ENCODE measurements at places on chromosomes 6 and 20.

DNA sequence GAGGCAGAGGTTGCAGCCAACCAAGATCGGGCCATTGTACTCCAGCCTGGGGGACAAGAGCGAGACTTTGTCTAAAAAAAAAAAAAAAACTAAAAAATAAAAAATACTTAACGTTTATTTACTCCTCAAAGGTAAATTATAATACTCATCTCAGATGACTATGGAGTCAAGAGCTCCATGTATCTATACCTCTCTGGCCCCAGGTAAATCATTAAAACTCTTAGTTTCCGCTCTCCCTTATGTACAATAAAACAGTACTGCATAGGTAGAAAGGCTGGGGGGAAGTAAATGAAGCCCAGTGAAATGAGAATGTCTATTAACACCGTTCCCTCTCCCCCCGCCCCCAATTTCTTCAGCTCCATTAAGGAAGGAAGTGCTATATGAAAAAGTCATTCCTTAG is 1.2 kb downstream of the SRSF12 start:
- no peak for DNase-seq

GRCh38 chr20:59512651-59513050 is 91.7 kb upstream of the PHACTR3 start:
- no peak for DNase-seq

DNA sequence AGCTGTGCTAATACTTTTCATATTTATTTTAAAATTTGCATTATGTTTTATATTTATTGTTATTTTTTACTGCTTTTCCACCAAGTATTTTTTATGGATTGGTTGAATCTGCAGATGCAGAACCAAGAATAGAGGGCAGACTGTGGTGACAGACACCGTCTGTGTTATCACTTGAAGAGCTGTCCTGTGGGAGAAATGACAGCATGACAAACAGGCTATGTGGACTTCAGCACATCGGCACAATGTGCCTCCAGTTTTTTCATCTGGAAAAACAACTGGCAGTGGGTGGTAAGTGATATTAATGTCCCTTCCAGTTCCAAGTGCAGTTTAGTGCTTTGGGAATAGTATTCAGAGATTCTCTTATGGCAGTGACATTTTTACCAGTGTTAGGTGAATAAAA is 492.9 kb downstream of the PRKN start:
- DNase-seq, result no peak

DNA sequence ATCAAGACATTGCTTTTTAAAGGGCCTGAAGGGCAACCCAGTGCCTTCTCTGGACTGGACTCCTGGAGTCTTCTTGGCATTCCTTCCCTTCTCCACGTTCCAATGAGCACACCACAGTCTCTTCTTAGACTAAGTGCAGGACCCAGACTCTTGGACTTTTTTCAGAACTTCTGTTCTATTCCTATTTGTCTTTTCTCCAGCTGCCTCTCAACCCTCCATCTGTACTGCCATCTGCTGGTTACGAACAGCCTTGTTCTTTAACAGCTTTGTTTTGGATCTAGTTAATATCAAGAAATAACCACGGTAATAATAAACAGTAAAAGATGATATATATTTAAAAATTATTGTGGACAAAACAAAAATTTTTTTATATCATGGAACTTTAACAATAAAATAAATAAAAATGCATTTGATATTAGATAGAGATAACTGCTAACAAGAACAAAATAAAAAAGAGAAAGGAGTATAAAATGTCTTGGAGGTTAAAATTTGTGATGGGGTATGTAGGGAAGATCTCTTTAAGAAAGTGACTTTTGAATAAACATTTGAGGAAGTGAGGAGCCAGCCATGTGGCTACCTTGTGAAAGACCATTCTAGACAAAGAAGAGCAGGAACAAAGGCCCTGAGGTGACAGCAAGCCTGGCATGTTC is 105.1 kb upstream of the HCRTR2 start:
- peak; percentile 24 for DNase-seq

GRCh38 chr6:89353702-89354392 is 1.3 kb upstream of the UBE2J1 start:
- DNase-seq, result no peak

GRCh38 chr6:145044641-145045246 is 690.6 kb downstream of the EPM2A start:
- DNase-seq, result no peak

DNA sequence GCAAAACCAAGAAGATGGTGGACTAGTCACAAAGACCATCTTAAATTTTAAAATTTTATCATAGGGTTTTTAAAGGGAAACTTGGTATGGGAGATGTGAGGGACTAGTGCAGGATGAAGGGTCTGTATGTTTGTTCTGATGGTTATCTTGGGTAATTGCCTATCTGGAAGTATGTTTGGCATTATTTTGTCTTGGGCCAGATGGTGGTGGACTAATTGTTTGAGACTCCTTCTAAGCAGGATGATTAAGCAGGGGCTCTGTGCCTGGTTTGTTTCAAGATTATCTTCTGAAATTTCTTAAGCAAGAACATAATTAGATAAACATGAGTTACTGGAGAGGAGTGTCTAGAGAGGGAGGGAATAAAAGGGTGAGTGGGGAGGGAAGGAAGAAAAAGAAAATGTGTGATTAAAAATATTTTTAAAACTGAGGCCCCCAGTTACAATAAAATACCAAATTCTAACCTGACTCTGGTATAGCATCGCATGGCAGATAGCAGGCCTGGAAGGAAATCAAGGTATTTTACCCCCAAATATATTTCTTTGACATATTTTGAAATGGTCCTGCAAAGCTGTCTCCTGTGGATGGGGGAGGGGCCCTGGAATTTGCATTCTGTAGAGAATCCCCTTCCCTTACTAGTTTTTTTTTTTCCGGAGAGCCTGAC is 49.9 kb upstream of the FAM184A start:
- DNase-seq, result no peak

GRCh38 chr20:62364911-62365736 is 2.0 kb downstream of the LAMA5 start:
- DNase-seq, result no peak

DNA sequence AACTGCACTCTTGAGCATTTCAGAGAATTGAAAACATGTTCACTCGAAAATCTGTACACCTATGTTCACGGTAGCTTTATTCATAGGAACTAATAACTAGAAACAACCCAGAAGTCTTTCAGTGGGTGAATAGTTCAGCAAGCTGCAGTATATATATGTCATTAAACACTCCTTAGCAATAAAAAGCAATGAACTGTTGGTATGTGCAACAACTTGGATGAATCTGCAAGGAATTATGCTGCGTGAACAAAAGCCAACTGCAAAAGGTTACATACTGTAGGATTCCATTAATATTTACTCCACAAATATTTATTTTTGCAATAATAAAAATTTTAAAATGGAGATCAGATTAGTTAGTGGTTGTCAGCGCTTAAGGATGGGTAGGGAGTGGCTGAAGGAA is 22.1 kb upstream of the FKBP1A start:
- DNase-seq, result no peak

DNA sequence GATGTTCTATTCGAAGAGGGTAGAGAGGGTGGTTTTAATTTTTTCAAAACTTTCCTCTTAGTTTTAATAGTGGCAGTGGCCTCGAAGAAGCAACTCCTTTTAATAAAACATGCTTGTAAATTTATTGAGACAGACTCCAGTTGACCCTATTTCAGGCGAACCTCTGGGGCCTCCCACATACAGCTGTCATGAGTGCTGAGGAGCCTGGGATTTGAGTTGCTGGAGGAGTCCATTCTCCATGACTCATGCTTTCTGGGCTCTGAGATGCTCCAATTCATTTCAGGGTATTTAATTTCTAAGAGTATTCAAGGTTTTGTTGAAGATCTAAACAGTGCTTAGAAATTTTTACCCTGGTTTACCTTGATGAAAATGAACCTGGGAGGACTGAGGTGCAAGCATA is 580.4 kb downstream of the CBLN4 start:
- DNase-seq, result no peak

- no peak for DNase-seq
Measured at GRCh38 chr6:14876778-14877613, 368.9 kb upstream of the JARID2 start.

GRCh38 chr6:118207947-118208346 is 300.9 kb downstream of the SLC35F1 start:
- no peak for DNase-seq
